ENCODE measurements at places on chromosomes 16 and 17. TPM values are rescaled to one million over a fixed set of nuclear protein-coding genes. Genes with fewer than 3 reads are reported as not detected.

DNA sequence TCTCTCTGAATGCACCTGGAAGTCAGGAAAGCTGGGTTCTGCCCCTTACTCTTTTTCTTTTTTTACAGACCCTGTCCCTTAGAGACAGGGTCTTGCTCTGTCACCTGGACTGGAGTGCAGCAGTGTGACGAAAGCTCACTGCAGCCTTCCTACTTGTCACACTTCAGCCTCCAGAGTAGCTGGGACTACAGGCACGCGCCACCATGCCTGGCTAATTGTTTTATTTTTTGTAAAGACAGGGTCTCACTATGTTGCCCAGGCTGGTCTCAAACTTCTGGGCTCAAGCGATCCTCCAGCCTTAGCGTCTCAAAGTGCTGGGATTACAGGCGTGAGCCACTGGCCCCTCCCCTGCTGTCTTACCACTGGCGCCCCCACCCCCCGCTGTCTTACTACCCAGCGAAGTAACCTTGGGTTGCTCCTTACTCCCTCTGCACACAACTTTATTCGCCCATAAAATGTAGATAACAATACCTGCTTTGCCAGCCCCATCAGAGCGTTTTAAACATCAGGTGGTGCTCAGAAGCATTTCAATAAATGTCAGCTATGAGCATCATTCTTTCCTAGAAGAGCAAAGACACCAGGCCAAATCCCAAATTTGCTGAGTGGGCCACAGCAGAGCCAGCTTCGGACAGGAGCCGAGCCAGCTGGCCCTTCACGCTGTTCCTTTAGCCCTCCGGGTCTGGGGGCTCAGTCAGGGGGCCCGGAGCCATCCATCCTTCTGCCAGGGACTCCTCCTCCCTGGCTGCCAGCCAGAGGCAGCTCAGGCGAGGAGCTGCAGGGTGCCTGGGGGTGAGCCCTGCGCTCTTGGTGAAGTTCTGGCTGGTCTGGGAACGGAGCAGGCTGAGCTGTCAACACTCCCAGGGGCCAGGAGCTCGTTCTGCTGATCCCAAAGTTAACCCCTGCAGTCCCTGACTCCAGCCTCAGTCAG is 24.4 kb downstream of the SRL start:
- H3K4me1 ChIP-seq: no peaks in the 10 kb centered on the region
- no peak overlapping the region for H3K4me3 ChIP-seq
- no peak overlapping the region for H3K27ac ChIP-seq
- DNase-seq: no peak
- no peaks in the 10 kb centered on the region for H3K36me3 ChIP-seq

- H3K36me3 ChIP-seq: no peaks in the 10 kb centered on the region
- H3K4me1 ChIP-seq: no peaks in the 10 kb centered on the region
- H3K27me3 ChIP-seq: no peaks in the 10 kb centered on the region
- no peak overlapping the region for H3K27ac ChIP-seq
These were observed 43.1 kb upstream of the MEAK7 start for GRCh38 chr16:84547546-84548061.

- H3K4me3 ChIP-seq: no peak overlapping the region
- peaks cover 68% of the 10 kb centered on the region for H3K36me3 ChIP-seq
- H3K4me1 ChIP-seq: no peaks in the 10 kb centered on the region
- DNase-seq: no peak
- no peak overlapping the region for H3K27ac ChIP-seq
These were observed 8.0 kb downstream of the TXNDC11 start for GRCh38 chr16:11734653-11735043.

DNA sequence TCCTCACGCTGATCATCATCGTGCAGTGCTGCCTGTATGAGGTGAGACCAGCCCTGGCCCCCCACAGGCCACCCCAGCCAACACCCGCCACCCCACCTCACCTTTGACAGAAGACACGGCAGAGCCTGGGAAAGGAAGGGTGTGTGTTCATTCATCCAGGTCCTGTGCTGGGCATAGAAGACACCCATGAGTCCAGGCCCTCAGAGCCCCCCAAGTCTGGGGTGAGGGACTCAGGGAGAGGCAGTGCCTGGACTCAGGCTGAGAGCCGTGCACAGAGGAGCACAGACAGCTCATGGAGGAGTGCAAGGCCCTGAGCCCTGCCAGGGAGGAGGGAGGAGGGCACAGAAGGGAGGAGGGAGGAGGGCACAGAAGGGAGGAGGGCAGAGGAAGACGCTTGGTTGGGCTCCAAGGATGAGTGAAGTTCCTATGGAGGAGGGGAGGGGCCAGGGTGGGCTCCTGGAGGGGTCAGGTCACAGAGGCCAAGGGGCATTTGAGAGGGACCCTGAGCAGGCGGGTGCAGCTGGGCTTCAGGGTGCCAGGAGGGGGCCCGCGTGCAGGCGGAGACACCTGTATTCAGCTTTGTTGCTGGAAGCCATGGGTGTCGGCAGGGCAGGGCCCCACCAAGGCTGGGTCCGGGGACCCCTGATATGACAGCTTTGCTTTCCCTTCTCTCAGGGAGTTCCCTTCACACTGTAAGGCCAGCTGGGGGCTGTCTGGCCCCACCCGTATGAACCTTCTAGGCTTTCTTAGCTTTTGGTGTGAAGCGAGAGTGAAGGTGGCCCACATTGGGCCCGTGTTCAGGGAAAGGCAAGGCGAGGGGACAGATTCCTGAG is 11.4 kb downstream of the TAX1BP3 start:
- no peaks in the 10 kb centered on the region for H3K27me3 ChIP-seq
- H3K27ac ChIP-seq: no peak overlapping the region
- H3K4me3 ChIP-seq: no peak overlapping the region
- H3K4me1 ChIP-seq: no peaks in the 10 kb centered on the region

DNA sequence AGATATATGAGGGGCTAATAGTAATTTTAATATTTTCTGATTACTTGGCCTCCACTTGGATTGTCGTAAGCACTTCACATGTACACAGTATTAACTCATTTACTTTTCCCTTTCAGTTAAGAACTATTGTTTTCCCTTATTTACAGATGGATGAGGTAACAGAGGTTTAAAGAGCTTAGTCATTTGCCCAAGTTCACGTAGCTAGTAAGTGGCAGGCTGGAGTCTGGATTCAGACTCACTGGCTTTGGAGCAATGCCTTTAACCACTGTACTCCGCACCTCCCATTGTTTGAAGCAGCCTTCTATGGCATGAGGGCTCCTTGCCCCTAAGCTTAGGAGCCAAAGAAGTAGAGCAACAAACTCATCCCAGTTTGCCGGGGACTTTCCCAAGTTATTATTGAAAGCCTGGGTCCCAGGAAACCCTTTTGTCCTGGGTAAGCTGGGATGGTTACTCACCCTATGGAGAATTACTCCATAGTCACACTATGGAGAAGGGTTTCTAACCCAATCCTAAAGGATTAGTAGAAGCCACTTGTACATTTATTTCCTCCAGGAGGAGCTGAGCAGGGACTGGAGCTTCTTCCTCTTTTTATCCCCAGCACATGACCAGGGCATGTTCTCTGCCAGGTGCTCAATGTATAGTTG is 12.3 kb downstream of the FOXL1 start:
- no peaks in the 10 kb centered on the region for H3K36me3 ChIP-seq
- no peak overlapping the region for H3K27ac ChIP-seq
- H3K4me1 ChIP-seq: no peaks in the 10 kb centered on the region
- DNase-seq: no peak

- no peak for DNase-seq
- peak overlapping the region; percentile 32 for H3K27ac ChIP-seq
- H3K4me1 ChIP-seq: no peaks in the 10 kb centered on the region
- no peaks in the 10 kb centered on the region for H3K36me3 ChIP-seq
These were observed 1.4 kb downstream of the NT5M start for GRCh38 chr17:17304521-17304985.

GRCh38 chr16:24810951-24811843 is 34.6 kb upstream of the SLC5A11 start:
- no peaks in the 10 kb centered on the region for H3K36me3 ChIP-seq
- H3K4me1 ChIP-seq: no peaks in the 10 kb centered on the region
- no peaks in the 10 kb centered on the region for H3K27me3 ChIP-seq
- H3K4me3 ChIP-seq: no peak overlapping the region
- H3K27ac ChIP-seq: no peak overlapping the region

DNA sequence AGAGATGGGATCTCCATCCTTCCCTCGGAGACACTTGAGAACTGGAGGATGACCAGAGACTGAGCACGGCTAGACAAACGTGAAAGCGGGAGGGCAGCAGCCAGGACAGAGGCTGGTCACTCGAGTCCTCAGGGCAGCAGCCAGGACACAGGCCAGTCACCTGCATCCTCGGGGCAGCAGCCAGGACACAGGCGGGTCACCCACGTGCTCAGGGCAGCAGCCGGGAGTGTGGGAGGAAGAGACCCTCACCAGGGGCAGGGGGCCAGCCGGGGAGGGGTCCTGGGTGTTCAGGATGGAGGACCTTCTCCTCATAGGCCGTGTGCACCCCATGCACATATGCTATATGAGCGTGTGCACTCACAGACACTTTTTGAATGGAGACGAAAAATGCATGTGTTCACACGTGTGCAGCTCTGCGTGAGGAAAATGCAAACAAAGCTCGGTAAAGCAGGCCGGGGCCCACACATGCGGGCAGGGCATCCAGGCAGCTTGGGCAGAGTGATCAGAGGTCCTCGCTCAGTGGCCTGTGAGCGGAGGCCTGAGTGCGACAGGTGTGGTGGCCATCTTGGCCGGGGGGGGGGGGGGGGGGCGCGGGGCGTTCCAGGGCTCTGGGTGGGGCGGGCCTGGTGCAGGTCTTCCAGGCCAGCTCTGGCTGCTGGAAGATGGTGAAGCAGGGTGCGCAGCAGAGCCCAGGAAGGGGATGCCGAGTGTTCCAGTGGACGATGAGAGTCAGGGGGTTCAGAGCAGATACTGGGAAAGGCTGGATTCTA is 26.7 kb downstream of the ZNF469 start:
- no peaks in the 10 kb centered on the region for H3K27me3 ChIP-seq
- H3K4me3 ChIP-seq: no peak overlapping the region
- no peak overlapping the region for H3K27ac ChIP-seq
- no peaks in the 10 kb centered on the region for H3K36me3 ChIP-seq
- DNase-seq: no peak

DNA sequence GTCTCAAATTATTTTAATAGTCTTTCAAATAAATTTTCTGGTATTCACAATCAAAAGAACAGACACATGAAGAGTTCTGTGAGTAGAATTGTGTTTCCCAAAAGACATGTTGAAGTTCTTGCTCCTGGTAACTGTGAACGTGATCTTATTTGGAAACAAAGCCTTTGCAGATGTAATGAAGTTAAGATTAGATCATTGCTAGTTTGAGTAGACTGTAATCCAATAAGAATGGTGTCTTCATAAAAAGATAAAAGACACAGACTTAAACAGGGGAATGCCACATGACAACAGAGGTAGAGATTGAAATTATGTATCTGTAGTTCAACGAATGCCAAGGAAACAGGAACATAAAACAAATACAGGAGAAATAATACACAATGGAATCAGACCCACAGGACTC is 357.4 kb upstream of the CA10 start:
- no peak overlapping the region for H3K27ac ChIP-seq
- no peaks in the 10 kb centered on the region for H3K36me3 ChIP-seq

DNA sequence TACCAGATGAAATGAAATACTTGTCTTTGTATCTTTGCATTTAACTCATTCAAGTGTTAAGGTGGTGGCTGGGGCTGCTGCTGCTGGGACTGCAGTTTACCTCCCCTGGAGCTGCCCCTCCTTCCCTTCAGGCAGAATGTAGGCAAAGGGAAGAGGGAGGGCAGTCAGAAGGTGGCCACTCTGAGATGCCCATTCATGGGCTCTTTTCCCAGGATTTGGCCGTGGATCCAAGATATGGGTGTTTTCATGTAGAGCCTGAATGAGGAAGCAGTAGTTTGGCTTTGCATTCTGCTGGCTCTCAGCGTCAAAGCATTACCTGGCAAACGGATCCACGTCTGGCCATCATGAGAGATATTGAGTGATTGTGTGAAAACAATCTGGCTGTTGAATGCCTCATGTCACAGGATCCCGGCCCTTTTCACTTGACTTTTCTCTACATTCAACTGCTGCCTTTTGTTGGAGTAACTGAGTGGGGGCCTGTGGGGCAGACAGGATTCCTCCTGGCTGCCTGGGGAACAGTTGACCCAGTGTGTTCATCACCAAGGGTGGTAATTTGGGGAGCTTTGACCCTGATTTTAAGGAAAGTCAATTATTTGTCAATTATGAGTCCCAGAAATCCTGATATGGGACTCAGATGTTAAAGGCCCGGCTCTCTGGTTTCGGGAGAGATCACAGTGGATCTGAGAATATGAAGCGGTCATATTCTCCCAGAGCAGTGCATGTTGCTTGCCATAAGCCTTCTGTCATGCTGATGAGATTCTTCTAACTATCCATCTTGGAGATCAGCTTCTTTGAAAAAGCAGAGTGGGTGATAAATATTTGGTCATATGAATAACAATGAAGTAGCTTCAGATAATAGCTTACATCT is 236.8 kb downstream of the IRX3 start:
- H3K36me3 ChIP-seq: no peaks in the 10 kb centered on the region
- H3K4me3 ChIP-seq: no peak overlapping the region
- H3K4me1 ChIP-seq: no peaks in the 10 kb centered on the region
- no peaks in the 10 kb centered on the region for H3K27me3 ChIP-seq

DNA sequence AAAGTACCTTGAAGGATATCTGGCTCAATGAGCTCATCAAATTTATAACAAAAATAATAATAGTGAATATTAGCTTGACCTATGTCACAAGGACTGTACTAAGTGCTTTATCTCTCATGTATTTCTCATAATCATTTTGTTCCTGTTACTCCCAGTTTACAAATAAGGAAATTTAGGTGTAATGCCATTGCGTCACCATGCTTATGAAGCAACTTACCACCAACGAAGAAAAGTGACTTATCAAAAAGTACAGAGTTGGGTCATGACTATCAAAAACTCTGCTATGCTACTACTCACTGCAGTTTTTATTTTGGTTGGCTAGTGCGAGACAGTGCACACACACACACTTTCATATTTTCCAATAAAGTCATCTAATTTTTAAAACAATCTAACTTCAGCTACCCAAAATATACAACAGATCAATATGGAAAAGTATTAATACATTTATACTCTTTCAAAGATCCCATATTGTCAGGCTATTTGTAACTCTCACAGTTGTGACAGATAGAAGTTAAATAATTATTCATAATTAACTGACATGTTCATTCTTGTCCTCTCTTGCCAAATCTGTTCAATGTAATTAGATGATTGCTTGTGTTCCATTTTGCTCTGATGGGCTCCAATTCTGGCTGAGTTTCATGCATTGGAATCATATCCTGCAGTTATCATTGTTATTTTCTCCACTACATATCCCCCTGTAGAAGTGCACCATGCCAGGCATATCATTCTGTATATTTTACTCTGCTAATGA is 119.4 kb downstream of the KCNJ2 start:
- no peaks in the 10 kb centered on the region for H3K4me1 ChIP-seq
- no peak for DNase-seq
- H3K4me3 ChIP-seq: no peak overlapping the region
- no peaks in the 10 kb centered on the region for H3K27me3 ChIP-seq

DNA sequence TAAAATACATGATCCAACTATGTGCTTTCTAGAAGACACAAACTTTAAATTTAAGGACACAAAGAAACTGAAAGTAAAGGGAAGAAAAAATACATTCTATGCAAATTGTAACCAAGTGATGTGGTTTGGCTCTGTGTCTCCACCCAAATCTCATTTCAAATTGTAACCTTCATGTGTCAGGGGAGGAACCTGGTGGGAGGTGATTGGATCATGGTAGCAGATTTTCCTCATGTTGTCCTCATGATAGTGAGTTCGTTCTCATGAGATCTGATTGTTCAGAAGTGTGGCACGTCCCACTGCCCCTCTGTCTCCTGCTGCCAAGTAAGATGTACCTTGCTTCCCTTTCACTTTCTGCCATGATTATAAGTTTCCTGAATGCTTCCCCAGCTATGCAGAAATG is 15.0 kb downstream of the OR1A1 start:
- no peak for DNase-seq
- no peak overlapping the region for H3K4me3 ChIP-seq
- H3K27me3 ChIP-seq: no peaks in the 10 kb centered on the region
- no peaks in the 10 kb centered on the region for H3K4me1 ChIP-seq

Gene CA4
- 18.4 TPM for total RNA-seq

Gene UTS2R
- total RNA-seq: not detected

Gene GPR142
- total RNA-seq: not detected

Gene CALB2
- total RNA-seq: 2.3 TPM

Gene RNF222
- total RNA-seq: not detected

Gene ANKS4B
- total RNA-seq: 24.8 TPM

Gene DNAH3
- 6.6 TPM for total RNA-seq
